ENCODE measurements at places on chromosomes 2 and 18. TPM values are rescaled to one million over a fixed set of nuclear protein-coding genes. Genes with fewer than 3 reads are reported as not detected.

The SLC19A3 gene
- total RNA-seq, result 0.59 TPM

The GYPC gene
- total RNA-seq, result 100 TPM

The GPR39 gene
- 3.7 TPM for total RNA-seq

The C1QL2 gene
- total RNA-seq, result not detected

The AFF3 gene
- 11.3 TPM for total RNA-seq

The TBR1 gene
- total RNA-seq, result not detected

The TMEM178A gene
- 0.84 TPM for total RNA-seq

The TWIST2 gene
- total RNA-seq, result 134 TPM
